ENCODE measurements at places on chromosomes 6 and 20.

DNA sequence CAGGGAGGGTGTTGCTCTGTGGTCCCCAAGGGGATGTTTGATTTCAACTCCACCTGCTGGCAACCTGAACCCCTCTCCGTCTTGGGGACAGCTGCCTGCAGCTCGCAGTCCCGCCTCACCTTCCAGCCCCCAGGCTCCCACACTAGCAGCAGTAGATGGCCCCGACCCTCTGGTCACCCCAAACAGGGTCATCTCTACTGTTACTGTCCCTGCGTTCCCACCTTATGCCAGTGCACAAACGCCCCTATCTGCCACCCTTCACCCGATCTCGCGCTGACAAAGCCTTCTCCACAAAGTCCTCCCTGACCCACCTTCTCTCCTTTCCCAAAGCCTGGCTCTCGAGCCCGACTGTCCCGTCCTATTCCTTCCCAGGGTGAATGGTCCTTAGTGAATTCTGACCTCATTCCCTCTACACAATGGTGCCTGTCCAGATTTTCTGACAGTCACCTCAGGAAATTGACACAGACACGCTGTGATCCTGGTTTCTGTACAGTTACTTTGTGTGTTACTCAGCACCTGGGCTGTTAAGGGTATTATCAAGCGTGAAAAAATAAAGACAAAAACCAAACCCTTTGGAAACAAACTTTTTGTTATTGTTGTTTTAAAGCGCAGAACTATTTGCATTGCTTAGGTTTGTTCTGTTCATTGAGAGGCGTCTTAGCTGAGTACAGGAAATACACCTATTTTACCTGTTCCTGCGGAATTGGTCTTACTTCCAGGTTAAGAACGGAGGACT is 728 bp downstream of the FUT9 start:
- no peak for DNase-seq

- DNase-seq, result peak; percentile 53
These were observed 20.8 kb downstream of the C20orf203 start for GRCh38 chr20:32652739-32653526.

GRCh38 chr6:12049165-12049564 is 37.1 kb downstream of the HIVEP1 start:
- no peak for DNase-seq

GRCh38 chr20:33308668-33309067 is 25.7 kb downstream of the BPIFB1 start:
- DNase-seq, result no peak

DNA sequence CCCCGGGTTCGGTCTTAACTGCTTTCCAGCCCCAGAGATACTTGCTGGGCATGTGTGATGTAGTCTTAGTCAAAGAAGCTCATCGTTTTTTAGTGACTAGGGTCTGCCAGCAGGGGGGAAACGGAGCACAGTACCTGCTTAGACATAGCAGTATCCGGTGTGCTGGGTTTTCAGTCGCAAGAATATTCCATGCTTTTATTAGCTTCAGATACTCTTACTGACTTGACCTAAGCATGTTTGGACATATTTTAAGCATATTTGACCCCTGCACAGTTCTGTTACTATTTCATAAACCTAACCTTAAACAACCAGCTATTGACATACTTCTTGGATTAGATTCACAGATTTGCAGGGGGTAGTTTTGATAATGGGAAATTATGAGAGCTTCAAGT is 3.0 kb downstream of the E2F3 start:
- DNase-seq, result peak; percentile 31

DNA sequence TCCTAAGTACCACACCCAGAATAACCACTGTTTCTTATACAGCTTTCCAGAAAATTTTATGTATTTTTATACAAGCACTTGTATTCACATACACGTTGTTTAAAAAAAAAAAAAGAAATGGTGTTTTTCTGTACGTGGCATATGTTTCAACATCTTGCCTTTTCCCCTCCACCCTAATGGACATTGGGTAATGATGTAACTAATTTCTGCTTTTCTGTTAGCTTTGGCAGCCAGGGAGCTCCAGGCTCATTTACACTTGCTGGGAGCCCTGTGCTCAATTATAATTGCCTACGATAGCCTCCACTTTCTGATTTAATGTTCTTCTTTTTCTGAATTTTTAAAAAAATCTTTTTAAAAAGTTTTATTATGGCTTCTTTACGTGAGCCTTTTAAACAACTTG is 352.4 kb downstream of the UTRN start:
- no peak for DNase-seq

- no peak for DNase-seq
These were observed 40.4 kb downstream of the CSNK2A1 start for GRCh38 chr20:503048-503737.

GRCh38 chr20:34904202-34904621 is 27.8 kb downstream of the ACSS2 start:
- no peak for DNase-seq

GRCh38 chr6:28137505-28137981 is 4.1 kb upstream of the ZKSCAN8 start:
- DNase-seq, result no peak

GRCh38 chr6:98560841-98561240 is 273.5 kb upstream of the POU3F2 start:
- DNase-seq, result no peak

DNA sequence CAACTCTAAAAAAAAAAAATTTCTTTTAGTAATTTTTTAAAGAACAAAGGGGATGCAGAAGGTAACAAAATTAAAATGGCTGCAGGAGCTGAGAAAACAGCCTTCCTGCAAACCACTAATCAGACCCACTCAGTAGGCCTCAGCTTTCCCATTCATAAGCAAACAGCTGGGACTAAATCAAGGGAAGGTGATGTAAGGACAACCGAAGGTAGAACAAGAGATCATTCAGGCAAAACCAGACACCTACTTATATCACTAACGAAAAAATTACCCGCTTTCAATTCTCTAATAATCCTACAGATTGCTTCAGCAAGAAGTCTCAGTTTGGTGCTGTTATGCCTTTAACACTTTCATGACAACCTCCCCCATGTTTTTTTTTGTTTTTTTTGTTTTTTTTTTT is 124.0 kb downstream of the ZMYND8 start:
- no peak for DNase-seq

- DNase-seq, result no peak
These were observed 59.2 kb upstream of the MYLIP start for GRCh38 chr6:16069671-16070070.

DNA sequence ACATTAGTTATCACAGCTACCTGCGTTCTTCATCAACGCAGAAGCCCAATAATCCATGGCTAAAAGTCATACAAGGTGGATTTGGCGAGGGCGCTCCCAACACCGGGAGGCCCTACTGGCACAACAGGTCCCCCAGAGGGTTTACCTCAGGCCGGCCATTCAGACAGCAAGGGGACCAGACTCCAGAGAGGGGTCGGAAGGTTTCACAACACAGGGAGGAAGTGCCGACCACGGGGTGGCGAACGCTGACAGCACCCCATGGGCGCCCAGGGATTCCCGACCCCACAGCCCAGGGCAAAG is 1515.9 kb upstream of the DEFB115 start:
- DNase-seq, result no peak

- no peak for DNase-seq
These were observed 15.7 kb upstream of the IGF2R start for GRCh38 chr6:159953091-159953601.

DNA sequence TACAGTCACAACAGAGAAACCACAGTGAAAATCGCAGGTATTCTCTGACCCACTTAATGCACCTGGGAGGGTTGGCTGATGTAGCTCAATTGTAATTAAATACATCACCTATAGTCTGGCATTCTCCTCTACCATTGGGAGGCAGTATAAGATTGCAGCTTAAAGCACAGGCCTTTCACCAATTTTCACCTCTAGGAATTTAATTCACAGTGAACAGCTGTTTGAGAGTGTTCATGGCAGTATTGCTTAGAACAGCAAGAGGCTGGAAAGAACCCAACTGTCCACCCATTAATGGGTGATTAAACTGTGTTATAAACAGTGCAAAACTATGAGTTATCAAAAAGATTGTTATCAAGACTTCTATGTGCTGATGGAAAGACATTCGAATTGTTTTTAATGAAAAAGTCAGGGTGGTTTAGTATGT is 2.0 kb downstream of the EDEM2 start:
- DNase-seq, result no peak

DNA sequence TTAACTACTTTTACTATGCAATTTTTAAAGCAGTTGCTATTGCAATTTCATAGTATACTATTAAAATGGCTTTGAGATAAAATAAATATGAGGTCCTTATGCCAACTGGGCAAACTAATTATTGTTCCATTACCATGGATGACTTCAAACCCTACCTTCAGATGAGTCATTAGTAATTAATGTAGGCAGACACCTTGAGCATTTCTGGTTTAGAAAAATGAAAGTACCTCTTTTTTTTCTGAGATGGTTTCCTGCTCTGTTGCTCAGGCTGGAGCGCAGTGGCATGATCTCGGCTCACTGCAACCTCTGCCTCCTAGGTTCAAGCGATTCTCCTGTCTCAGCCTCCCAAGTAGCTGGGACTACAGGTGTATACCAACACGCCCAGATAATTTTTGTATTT is 11.9 kb downstream of the ASF1A start:
- no peak for DNase-seq

DNA sequence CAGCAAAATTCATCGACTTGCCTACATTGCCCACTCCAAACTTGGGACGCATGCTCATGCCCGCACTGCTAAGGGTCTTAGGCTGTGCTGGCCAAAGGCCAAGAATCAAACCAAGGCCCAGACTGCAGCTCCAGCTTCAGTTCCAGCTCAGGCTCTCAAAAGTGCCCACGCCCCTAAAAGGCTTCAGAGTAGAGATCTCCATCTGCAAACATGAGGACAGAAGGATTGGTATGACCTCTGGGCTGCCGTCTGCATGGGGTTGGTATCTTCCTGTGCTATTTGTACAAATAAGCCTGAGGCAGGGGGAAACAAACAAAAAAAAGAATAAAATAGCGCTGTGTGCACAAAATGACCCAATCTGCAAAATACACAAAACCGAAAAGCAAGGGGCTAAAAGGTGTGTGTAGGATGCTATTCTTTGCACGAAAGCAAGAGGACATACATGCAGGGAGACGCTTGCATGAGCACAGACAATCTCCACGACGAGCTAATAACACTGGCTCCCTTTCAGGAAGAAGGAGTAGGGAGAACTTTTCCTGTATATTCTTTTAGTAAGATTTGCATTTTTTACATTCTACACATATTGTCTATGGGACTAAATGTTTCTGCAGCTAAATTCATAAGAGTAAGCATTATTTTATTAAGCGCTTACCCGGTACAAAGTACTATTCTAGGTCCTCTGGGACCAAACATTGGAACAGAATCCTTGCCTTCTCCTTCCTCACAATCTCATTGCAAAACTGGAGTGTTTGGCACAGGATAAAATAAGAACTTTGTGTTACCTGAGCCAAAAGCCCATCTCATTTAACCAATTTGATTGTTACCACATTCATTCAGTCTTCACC is 33.1 kb downstream of the ATP9A start:
- no peak for DNase-seq

DNA sequence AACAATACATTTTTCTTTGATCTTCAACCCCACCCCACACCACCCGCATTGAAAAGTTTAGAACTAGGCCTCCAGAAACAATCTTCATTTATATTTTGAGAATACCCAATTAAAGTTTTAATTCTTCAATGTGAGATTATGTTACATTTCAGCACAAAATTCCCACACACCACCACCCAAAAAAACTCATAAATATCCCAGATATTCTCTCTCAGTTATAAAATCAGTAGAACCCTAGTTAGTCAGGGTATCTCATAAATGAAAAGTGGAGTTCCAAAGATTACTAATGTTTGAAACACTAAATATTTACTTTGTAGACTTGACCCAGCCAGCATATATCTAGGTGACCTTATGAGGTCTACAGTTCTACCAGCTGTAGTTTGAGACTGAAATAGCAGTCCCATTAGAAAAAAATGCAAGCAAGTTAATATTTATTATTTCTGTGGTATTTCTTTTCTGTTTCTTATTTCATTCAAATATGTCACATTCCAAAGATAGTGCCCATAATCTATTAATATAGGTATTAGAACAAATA is 371.0 kb downstream of the TENT5A start:
- DNase-seq, result no peak

DNA sequence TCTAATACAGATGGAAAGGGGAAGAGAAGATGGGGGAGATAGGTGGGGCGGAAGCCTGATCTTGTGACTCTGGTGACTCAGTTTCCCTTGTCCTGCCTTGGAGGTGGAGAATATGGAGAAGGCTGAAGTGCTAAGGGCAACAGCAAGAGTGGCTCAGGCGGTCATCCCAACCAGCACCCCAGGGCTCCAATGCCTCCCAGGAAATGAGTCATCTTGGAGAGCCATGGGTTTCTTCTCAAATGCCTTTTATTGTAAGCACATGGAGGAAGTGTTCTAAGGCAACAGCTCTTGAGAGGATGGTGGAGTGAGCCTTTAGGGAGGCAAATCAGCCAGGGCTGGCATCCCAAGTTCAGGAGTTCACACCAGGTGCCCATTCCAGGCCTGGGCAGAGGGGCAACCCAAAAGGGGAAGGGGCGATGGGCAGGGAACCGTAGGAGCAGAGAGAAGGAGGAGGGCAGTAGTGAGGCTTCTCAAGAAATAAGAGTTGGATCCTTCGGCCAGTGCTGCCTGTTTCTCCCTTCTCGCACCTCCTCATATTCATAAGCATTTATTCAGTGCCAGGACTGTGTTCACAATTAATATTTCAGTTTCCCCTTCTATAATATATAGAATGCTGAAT is 13.2 kb upstream of the AHCY start:
- DNase-seq, result peak; percentile 20

DNA sequence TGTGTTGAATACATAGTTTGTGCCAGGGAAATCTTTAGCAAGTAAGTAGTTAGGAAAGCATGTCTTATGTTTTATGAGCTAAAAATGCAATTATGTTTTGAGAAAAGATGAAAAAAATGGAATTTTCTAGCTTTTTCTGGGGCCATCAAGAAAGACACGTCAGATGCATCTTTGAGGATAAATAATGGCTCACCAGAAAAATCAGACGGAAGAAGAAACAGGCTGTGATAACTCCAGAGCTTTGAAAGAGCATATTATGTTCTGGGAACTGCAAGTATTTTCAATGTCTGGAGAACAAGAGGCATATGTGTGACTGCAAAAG is 173.7 kb downstream of the CLVS2 start:
- no peak for DNase-seq

- peak; percentile 98 for DNase-seq
These were observed 14.9 kb downstream of the NT5E start for GRCh38 chr6:85464722-85465150.

DNA sequence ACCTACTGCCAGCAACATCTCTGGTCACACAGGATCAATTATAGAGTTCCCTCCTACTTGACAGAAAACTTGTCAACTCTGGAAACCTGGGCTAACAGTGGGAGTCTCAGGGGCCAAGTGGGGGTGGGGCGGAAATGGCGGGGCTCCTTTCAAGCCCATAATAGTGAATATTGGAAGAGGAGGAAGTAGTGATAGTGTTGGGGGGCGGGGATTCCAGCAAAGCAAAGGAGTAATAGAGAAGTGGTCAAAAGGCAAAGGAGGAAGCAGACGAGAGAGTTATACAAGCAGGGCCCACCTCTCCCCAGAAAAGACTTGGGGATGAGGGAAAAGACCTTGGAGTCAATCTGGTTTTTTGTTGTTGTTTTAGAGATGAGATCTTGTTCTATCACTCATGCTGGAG is 2.1 kb downstream of the DEF6 start:
- no peak for DNase-seq

GRCh38 chr6:1581120-1581991 is 28.4 kb upstream of the FOXC1 start:
- no peak for DNase-seq

- DNase-seq, result no peak
These were observed 122.4 kb downstream of the PTPRK start for GRCh38 chr6:128397996-128398395.

Measured in HS-5 (cell line).